ENCODE measurements at places on chromosomes 16 and 17. TPM values are rescaled to one million over a fixed set of nuclear protein-coding genes. Genes with fewer than 3 reads are reported as not detected.

DNA sequence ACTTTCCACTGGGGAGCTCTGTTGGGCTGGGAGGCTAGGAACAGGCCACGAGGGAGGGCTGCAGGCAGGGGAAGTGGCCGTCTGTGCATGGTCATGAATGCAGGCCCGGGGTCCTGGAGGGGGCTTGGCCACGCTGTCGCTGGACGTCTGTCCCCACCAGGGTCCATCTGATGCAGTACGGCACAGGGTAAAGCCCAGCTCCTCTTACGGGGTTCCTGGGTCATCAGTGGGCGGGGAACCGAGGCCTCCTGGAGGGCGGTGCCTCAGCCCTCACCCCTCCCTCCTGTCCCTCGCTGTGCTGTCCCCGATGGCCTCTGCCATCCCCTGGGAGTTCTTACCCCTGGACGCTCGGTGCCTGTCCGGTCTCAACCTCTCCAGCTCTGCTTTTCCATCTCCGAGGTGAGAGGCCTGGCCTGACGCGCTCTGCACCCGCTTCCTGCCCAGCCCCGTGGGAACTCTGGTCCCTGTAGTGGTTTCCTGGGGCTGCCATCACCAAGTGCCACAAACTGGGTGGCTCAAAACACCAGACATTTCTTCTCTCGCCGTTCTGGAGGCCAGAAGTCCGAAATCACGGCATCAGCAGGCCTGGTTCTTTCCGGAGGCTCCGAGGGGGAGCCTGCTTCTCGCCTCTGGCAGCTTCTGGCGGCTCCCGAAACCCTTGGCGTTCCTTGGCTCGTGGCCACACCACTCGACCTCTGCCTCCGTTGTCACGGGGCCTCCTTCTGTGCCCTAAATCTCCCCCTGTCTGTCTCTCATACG is 182.8 kb downstream of the SEC14L1 start:
- DNase-seq: no peak

DNA sequence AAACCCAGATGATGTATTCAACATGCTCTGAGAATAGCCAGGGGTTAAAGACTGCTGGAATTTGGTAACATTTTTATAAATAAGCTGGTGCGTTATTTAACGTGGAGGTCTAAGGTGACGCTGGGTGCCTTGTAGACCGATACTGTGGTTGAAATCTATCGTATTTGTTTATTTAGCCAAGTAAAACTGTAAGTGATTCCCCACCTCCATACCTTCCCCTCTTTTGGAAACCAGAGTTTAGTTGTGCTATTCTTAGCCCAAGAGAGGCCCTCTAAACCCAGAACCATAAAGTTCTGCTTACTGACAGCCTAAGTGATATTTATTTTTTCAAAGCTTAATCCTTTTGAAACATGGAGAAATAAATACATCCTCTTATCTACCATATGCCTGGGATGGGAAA is 744.5 kb downstream of the WWOX start:
- no peak for DNase-seq

MYH11 gene
- polyA plus RNA-seq: 0.20 TPM

DNA sequence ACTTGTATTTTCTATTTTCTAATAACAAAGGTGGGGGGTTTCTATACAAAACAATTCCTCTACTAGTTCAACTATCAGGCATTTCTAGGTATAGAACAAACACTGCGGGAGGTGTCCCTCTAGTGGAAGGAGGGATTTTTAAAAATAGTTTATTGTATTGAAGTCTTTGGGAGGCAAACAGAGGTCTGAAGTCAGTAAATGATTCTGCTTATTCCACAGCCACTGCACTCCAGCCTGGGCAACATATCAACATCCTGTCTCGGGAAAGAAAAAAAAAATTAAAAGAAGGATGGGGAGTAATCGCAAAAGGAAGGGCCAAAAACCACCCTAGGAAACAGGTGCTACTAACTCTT is 648 bp upstream of the ERCC4 start:
- no peak for DNase-seq

All from AG04450 (cell line).